Stimulated activated CD4-positive, alpha-beta T cell treated with anti-CD3 and anti-CD28 coated beads, Interleukin-12 subunit alpha, Interleukin-12 subunit beta, amount 100 ng/mL, for 4 hours (primary cell): ENCODE measurements at places on chromosomes 6 and 20.

- DNase-seq, result no peak
Observed at GRCh38 chr20:56213321-56213720, 35.2 kb upstream of the MC3R start.

DNA sequence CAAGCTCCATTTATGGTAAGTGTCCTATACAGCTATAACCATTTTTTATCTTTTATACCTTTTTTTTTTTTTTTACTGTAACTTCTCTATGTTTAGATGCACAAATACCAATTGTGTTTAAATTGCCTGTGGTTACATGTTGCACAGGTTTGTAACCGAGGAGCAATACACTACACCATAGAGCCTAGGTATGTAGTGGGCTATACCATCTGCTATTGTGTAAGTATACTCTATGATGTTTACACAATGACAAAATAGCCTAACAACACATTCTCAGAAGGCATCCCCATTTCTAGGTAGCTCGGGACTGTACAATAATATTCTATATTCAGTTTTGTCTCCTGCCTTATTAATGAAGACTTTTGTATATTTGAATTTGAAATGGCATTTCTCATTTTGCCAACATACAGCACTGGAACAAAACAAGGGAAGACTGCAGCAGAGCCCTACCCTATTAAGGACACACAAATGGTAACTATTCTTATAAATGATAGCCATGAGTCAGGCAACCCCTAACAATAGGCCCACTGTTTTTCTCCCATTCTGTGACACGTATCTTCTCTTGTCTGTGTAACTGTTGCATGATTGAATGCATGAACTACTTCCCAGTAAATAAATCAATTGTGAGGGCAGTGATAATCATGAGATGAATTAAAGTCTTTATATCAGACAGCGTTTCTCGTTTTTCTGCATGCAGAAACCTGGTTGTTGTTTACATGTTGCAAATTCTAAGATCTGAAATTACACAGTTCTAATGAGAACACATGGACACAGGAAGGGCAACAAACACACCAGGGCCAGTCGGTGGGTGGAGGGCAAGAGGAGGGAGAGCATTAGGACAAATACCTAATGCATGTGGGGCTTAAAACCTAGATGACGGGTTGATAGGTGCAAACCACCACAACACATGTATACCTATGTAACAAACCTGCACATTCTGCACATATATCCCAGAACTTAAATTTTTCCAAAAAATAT, 173.9 kb downstream of the EPM2A start:
- DNase-seq, result no peak

- DNase-seq, result no peak
Observed at GRCh38 chr6:106116125-106116832, 30.1 kb downstream of the PRDM1 start.

DNA sequence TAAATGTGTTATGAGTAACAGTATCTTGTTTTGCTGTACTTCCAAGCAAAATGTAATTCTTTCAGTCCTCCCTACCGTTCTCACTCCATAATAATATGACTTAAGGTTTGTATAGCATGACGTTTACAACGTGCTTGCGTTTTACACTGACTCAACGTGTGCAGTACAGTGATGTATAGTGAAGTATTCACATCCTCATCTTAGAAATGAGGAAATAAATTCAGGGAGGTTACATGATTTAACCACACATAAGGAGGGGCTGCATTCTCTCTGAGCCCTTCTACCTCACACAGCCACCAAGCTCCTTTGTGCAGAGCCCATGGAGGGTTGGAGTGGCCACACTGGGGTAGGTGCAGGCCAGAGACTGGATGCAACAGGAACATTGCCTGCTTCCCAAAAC, 164.5 kb downstream of the MTHFD1L start:
- DNase-seq, result no peak

DNA sequence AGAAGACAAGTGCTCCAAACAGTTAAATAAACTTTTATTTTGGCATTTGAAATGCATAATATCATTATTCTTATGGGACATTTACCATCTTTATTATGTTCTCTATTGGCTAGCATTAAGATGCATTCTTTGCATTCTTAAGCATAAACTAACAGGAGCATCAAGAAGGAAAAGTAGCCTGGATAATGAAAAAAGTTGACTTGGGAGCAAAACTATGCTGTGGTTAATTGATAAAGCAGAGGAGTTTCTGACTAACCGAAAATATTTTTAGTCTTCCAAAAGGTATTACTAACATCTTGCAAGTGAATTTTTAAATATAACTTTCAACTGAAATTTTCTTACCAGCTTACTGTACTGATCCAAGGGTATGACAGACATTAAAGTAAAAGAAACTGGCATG, 140.3 kb downstream of the FLRT3 start:
- DNase-seq, result no peak

DNA sequence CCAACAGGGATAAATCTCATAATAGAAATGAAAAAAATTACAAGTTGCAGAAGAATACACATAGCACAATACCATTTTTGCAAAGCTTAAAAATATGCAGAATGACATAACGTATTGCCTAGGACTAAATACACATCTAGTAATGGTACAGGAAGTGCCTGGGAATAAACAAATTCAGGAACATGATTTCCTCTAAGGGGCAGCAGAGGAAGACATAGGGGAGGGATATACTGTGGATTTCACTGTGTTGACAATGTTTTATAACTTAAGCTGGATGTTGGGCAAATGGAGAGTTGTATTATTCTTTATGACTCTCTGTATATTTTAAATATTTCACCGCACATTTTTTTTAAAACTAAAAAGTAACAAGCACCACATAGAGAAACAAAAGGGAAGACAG, 5.6 kb upstream of the GLO1 start:
- no peak for DNase-seq

DNA sequence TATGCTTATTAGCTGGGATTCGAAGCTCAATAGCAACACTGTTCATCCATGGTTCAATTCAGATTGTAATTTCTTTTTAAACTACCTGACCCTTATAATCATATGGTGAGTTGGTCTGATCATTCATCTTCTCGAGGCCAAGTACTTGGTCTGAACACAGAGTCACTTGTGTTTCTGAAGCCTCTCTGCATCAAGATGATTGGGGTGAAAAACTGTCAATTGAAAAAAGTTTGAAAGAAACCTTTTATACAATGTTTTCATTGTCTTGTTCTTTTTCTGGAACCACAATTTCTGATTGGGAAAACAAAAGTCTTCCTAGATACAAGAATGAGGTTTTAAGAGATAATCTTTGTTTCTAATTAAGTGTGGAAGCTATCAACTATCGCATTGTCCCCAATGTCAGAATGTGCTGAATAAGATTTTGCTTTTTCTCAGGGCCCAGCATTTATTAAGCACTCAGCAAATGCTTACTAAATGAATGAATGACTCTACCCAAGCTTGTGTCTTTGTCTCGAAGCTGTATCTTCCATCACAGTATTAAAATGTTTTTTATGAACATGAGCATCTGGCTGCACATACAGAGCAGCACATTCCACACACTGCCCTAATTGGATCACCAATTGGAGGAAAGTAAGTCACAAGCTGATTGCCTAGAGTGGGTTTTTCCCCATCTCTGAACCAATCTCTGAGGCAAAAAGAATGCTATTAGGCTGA, 45.0 kb upstream of the MOXD1 start:
- DNase-seq, result no peak
